Inflammatory macrophage treated with lipopolysaccharide for 1 hour (primary cell): ENCODE measurements at places on chromosomes 2 and 18.

GRCh38 chr2:142218471-142218870, 87.7 kb upstream of the LRP1B start:
- DNase-seq: no peak

DNA sequence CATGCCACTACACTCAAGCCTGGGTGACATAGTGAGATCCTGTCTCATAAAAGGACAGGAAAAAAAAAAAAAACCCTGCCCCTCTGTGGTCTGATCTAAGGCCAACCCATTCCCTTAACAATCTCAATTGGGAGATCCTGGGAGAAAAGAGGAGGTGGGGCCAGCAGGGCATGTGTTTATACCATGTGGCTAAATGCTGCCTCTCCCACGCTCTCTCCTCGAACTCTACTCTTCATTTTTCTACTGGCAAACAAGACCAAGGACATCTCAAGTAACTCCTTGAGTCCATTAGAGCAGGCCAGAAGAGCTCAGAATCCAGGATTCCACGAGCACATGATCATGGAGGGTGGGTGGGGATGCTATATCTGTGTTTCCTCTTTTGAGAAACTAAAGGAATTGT, 16.7 kb upstream of the NEDD4L start:
- DNase-seq: no peak

- no peak for DNase-seq
Measured at GRCh38 chr2:66982766-66983165, 414.4 kb upstream of the ETAA1 start.

GRCh38 chr2:207511851-207512250, 17.9 kb upstream of the CREB1 start:
- DNase-seq: no peak

GRCh38 chr2:26088038-26088643, 54.3 kb downstream of the RAB10 start:
- no peak for DNase-seq

GRCh38 chr2:169073963-169074751, 4.8 kb downstream of the DHRS9 start:
- DNase-seq: no peak

DNA sequence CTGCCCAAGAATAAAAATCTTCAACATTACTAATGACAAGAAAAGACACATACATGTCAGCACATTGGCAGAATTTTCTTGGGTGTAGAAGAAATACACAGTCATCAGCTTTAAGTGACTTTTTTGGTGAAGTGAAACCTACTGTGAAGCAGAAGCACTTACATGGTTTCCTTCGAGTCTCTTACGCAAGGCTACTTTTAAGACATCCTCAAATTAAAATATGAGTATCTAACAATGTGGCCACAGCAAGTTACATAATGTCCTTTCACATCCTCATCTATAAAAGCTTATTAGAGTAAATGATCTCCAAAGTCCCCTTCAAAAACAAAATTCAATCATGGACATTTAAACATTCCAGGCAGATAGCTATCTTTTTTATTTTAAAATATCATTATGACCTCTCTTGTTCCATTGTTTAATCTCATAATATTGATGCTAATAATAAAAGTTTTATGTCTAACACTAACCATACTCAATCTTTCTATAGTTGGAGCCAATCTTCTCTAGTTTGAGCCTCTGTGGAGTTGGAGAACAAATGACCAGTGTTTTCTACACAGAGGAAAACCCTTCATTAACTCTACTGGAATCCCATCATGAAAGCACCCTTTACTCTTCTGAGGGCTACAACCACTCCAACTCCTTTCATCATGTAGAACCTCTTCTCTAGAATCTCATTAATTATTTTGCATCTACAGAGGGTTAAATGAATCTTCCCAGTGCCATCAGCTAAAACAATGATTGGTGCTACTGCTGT, 182.2 kb upstream of the ZFP36L2 start:
- DNase-seq: peak; percentile 89

GRCh38 chr2:85168942-85169341, 35.8 kb downstream of the TCF7L1 start:
- DNase-seq: peak; percentile 90

DNA sequence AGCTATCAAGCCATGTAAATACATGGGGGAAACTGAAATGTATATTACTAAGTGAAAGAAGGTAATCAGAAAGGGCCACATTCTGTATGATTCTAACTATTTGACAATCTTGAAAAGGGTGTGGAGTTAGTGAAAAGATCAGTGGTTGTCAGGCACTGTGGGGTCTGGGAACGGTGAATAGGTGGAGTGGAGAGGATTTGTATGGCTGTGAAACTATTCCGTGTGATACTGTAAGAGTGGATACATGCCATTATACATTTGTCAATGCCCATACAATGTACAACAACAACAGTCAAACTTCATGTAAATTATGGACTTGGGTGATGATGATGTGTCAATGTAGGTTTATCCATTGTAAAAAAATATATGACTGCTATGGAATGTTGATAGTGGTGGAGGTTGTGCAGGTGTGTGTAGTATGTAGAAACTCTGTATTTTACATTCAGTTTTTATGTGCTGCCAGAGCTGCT, 1116.2 kb downstream of the SUCLG1 start:
- no peak for DNase-seq

DNA sequence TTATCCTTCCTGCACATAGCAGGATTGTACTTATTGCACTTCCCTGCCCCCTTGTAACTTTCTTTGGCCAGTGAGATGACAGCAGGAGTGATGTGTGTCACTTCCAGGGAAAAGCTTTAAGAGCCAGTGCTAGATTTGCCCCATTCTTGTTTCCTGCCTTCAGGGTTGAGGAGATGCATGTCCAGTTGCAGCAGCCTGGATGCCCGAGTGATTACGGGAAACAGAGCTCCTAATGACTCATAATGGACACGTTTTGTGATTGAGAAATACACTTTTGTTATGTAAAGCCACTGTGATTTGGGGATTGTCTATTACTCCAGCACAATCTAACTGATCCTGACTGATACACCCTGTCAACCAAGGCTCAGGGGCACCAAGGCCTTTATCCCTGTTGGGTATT, 5.0 kb upstream of the TET3 start:
- peak; percentile 82 for DNase-seq

DNA sequence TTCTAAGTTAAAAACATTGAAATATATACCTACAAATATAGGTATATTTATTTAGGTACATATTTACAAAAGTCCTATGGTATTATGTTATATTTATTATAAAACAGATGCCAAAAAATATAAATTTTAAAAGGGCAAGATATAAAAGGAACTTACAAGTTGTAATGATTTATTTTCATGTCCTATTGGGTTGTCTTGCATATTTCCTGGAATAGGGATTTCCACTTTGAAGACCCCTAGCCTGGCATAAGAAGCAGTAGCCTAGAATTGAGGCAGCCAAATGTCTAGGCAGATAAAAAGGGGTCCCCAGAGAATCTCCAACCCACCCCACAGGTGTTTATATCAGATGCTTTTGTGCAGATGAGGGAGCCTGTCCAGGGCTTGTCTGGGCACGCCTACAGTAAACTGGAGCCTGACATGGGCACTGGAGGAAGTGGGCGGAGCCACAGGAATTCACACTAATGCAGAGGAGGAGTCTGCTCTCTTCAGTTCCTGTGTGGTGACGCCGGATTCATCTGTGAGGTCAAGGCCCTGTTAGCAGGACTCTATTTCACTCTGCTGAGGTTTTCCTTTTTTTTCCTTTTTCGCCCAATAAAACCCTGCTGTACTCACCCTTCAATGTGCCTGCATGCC, 1088.9 kb upstream of the PIK3C3 start:
- no peak for DNase-seq

DNA sequence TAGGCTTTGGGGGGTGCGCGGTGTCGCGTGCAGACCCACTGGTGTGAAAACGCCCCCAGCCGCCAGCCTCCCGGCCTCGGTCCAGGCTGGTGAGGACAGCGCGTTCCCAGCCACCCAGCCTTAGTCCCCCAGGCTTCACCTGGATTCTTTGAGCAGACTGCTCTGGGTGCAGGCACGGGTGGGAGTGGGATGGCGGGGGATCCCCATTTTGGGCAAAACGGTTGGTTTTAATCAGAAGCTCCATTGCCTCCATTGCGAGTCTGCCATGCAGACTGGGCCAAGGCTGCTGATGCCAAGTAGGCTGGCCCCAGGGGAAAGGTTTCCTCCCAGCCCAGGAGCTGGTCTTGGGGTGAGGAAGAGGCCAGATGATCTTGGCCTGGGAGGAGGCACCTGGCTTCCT, 445 bp downstream of the MLPH start:
- DNase-seq: no peak

DNA sequence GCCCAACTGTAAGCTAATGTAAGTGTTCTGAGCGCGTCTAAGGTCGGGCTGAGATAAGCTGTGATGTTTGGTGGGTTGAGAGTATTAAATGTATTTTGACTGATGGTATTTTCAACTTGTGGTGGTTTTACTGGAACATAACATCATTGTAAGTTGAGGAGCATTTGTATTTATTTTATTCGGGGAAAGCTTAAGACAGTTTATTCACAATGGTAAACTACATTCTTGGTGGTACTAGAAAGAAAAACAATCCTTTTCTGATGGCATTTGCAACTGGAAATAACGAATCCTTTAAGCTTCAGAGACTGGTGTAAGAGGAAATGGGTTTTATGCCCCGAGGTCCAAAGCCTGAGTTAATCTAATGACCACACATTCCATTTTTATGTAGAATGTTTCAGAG, 283.3 kb upstream of the NETO1 start:
- DNase-seq: no peak

DNA sequence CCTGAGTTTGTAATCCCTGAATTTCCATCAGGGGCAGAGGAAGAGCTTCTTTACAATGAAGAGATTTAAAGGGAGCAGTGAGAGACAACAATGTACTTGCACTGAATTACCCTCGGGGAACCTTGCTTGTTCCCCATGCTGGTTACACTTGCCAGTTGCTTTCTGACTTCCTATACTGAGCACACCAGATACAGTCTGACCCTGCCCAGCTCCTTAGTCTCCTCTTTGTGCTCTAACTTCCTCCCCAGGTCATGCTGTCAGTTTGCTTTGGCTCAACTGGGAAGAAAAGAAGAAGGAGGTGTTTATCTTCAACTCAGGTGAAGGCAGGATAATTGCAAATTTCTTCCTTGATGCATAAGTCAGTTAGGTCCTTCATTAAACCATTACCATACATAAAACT, 658.4 kb downstream of the NYAP2 start:
- DNase-seq: peak; percentile 44
